ENCODE measurements at places on chromosomes 3 and 15. TPM values are rescaled to one million over a fixed set of nuclear protein-coding genes. Genes with fewer than 3 reads are reported as not detected.

The SPATA12 gene
- total RNA-seq: not detected

The SH2D7 gene
- total RNA-seq: not detected

The ITPKA gene
- 0.52 TPM for total RNA-seq

The GAP43 gene
- not detected for total RNA-seq

The COL6A6 gene
- not detected for total RNA-seq

The C3orf85 gene
- not detected for total RNA-seq

- H3K27ac ChIP-seq: no peak overlapping the region
- H3K27me3 ChIP-seq: no peaks in the 10 kb centered on the region
- H3K4me3 ChIP-seq: no peak overlapping the region
- no peaks in the 10 kb centered on the region for H3K36me3 ChIP-seq
These were observed 2.9 kb downstream of the TMOD2 start for GRCh38 chr15:51754267-51754666.

GRCh38 chr15:68818769-68819494, 1.8 kb downstream of the ANP32A start:
- H3K4me1 ChIP-seq: peaks cover 24% of the 10 kb centered on the region
- peak overlapping the region; percentile 81 for H3K4me3 ChIP-seq
- DNase-seq: peak; percentile 57

- H3K36me3 ChIP-seq: no peaks in the 10 kb centered on the region
- no peaks in the 10 kb centered on the region for H3K4me1 ChIP-seq
- no peak overlapping the region for H3K4me3 ChIP-seq
- DNase-seq: no peak
- no peaks in the 10 kb centered on the region for H3K27me3 ChIP-seq
These were observed 39.1 kb downstream of the HCN4 start for GRCh38 chr15:73329501-73330200.

GRCh38 chr15:66747886-66748707, 46.1 kb downstream of the SMAD6 start:
- H3K27ac ChIP-seq: peak overlapping the region; percentile 48
- DNase-seq: no peak
- no peak overlapping the region for H3K4me3 ChIP-seq
- H3K36me3 ChIP-seq: no peaks in the 10 kb centered on the region
- H3K27me3 ChIP-seq: no peaks in the 10 kb centered on the region
- H3K4me1 ChIP-seq: peaks cover 72% of the 10 kb centered on the region

DNA sequence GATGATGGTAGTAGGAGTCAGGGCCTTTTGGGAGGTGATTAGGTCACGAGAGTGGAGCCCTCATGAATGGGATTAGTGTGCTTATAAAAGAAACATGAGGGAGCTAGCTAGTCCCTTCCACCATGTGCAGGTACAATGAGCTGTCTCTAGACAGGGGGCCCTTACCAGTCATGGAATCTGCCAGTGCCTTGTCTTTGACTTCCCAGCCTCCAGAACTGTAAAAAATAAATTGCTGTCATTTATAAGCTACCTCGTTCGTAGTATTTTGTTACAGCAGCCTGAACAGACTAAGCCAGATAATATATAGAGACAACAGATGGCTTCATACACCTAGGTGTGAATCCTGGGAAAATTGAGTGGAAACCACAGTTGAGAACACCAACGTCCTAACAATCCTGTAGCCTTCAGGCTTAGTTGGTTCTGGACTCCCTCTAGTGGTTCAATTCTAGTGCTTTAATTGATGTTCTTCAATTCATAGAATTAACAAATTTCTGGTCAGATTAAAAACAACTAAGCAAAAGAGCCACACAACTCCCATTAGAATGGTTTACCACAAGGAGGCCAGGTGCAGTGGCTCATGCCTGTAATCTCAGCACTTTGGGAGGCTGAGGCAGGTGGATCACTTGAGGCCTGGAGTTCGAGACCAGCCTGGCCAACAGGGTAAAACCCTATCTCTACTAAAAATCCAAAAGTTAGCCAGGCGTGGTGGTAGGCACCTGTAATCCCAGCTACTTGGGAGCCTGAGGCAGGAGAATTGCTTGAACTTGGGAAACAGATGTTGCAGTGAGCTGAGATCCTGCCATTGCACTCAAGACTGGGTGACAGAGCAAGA, 21.3 kb upstream of the GATM start:
- H3K36me3 ChIP-seq: no peaks in the 10 kb centered on the region
- H3K27me3 ChIP-seq: no peaks in the 10 kb centered on the region
- H3K4me3 ChIP-seq: no peak overlapping the region

- H3K27me3 ChIP-seq: no peaks in the 10 kb centered on the region
- H3K4me1 ChIP-seq: no peaks in the 10 kb centered on the region
- DNase-seq: no peak
- no peaks in the 10 kb centered on the region for H3K36me3 ChIP-seq
- H3K4me3 ChIP-seq: no peak overlapping the region
- no peak overlapping the region for H3K27ac ChIP-seq
These were observed 37.5 kb downstream of the ARHGAP31 start for GRCh38 chr3:119331661-119332060.

- no peak overlapping the region for H3K4me3 ChIP-seq
- no peaks in the 10 kb centered on the region for H3K36me3 ChIP-seq
- H3K27ac ChIP-seq: no peak overlapping the region
- no peaks in the 10 kb centered on the region for H3K27me3 ChIP-seq
These were observed 25.3 kb downstream of the RBPMS2 start for GRCh38 chr15:64749999-64750657.

Data from body of pancreas (tissue), 4 donors.